ENCODE measurements at places on chromosomes 13 and 19. TPM values are rescaled to one million over a fixed set of nuclear protein-coding genes. Genes with fewer than 3 reads are reported as not detected.

DNA sequence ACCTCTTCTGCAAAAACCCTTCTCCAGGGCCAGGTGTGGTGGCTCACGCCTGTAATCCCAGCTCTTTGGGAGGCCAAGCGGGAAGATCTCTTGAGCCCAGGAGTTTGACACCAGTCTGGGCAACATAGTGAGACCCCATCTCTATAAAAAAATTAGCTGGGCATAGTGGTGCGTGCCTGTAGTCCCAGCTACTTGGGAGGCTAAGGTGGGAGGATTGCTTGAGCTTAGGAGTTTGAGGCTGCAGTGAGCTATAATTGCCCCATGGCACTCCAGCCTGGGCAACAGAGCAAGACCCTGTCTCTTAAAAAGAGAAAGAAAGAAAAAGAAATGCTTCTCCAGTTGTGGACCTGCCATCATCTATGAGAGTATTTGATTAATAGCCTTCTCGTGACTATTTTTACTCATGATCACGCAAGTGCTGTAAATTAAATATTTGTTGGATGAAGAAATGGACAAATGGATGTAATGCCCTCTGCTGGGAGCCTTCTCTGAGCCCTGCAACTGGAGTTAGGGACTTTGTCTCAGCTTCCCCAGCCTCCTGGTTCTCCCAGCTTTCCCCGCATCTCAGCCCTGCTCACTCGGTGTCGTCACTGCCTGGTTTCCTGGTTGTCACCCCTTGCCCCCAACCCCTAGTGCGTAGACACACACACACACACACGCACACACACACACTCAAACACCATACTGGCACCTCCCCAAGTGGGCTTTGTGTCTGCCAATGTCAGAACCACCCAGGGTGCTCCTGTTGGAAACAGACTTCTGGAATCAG, 12.2 kb downstream of the WIZ start:
- no peak for DNase-seq

GRCh38 chr13:40075281-40075680, 419.8 kb downstream of the COG6 start:
- DNase-seq: no peak

GRCh38 chr19:7832781-7833180, 2.8 kb downstream of the EVI5L start:
- DNase-seq: no peak

GRCh38 chr13:111949311-111949710, 117.6 kb upstream of the SOX1 start:
- DNase-seq: no peak

DNA sequence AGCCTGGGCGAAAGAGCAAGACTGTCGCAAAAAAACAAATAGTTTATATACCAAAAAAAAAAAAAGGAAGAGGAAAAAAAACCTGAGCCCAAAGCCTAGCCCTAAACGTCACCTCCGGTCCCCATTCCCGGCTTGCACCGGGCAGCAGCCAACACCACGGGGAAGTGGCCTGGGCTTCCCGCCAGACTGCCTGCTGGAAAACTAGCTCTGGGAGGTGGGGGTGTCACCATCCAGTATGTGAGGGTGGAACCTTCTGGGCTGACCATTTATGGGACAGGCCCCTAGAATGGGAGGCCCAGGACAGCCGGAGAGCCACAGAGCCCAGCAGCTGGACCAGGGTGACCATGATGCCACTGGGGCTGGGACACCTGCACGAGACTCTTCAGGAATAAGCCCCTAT, 37.3 kb downstream of the IL12RB1 start:
- no peak for DNase-seq

- no peak for DNase-seq
These were observed 76.7 kb downstream of the MBNL2 start for GRCh38 chr13:97298816-97299215.

- no peak for DNase-seq
These were observed 34.4 kb downstream of the STARD13 start for GRCh38 chr13:33251131-33251661.

DNA sequence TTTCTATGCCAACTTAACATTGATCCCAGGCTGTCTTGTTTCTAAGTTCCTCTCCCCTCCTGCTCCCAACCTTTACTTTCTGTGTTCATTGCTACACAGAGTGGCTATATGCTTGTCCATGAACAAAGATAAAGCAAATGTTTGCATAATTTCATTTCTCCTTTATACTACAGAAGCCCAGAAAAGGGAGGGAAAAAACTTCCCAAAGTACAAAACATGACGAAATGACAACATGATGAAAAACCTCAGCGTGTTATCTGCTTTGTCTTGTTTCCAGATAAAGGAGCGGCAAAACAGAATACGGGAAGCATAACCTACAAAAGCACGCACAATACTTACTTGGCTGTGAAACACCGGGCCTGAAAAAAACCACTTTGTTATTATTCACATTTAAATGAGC, 336.8 kb downstream of the DNAJC15 start:
- no peak for DNase-seq

- DNase-seq: no peak
These were observed 240.4 kb upstream of the SOX21 start for GRCh38 chr13:94952787-94953186.

DNA sequence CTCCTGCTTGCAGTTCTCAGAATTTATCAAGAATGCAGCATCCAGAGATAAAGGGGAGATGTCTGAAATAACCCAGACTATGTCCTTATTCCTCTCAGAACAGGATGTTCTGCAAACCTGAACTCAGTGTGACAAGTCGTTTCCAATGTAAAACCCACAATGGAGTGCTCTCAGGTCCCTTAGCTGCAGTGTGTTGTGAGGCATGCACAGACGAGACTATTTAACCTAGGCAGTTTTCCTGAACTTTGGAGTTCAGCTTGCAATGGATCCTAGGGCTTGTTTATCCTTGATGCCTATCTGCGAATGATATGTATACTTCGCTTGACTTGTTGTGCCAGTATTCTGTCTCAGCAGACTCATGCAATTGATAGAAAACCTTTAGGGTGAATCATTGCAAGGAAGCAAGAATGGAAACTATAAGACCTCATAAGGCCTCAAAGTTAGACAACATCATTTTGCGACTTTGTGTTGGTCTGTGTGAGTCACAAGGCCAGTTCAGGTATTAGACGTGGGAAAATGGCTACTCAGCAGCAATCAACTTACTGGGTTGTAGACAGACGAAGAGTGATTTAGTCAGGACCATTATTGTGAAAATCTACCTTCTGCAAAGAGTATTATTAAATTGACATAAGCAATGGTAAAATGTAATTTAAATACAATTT, 2439.9 kb upstream of the PCDH20 start:
- DNase-seq: no peak

DNA sequence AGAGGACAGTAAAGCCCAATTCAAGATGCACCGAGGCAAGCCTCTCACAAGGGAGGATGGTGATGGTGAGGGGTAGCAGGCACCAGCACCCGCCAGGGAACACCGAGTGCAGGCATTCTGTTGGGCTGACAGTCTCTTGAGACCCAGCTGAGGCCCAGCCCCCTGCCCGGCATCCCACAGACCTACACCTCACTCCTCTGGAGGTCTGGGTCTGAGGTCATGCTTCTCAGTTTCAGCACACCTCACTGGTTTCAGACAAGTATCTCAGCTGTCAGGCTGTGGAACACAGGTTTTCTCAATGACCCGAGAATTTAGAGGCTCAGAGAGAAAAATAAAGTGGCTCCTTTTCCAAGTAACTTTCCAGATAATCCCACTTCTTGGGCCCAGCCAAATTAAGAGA, 27.7 kb upstream of the EPHX3 start:
- DNase-seq: no peak

- DNase-seq: no peak
These were observed 183.7 kb downstream of the TEX29 start for GRCh38 chr13:111503905-111504695.

ZNF154 gene
- total RNA-seq: 4.0 TPM

ZNF613 gene
- 3.6 TPM for total RNA-seq

SHFL gene
- 56.1 TPM for total RNA-seq

FOSB gene
- 10.2 TPM for total RNA-seq

RNF113B gene
- total RNA-seq: not detected

ZNF730 gene
- 0.37 TPM for total RNA-seq

GZMM gene
- total RNA-seq: 31.8 TPM
